ENCODE measurements at places on chromosomes 16 and 17. TPM values are rescaled to one million over a fixed set of nuclear protein-coding genes. Genes with fewer than 3 reads are reported as not detected.

DNA sequence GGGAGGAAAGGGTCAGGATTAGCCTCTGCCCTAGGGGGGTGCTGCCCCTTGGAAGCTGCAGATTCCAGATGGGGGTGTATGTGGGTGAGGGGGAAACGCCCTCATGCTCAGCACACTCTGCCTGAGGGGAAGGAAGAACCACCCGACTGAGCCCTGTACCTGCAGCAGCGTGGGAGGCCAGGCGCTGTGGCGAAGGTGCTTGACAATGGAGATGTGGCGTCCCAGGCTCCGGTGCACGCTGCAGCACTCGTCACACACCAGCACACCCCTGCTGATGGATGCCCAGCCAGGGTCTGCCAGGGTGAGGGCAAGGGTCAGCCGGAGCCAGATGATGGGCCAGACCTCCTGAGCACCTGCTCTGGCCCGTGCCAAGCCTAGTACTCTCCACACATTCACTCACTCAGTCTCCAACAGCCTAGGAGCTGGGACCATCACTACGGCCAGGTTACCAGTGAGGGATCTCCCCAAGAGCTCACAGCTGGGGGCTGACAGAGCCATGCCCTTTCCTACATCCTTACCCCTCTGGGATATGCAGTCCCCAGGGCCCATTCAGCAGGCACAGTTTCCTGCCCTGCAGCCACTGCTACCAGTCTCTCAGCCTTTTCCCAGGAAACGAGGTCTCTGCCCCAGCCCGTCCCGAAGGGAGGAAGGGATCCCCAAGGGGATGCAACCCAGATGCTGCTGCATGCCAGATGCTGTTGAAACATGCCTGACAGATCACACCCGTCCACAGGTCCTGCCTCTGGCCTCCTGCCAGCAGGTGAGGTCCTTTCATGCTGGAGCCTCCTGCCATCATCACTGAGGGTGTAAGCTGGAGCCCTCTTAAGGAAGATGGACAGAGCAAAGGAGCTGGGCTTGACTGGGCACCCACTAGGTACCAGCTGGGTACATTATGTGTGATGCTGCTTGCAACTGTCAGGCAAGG lies 5.9 kb downstream of the GIT1 start:
- no peak for DNase-seq

SLFN14 gene
- not detected for total RNA-seq

- no peak for DNase-seq
Measured at GRCh38 chr17:22203208-22203715, 510.9 kb downstream of the KCNJ18 start.

ABCA6 gene
- total RNA-seq: 36.2 TPM

All from stomach (tissue), 19 donors.